ENCODE measurements at places on chromosomes 7 and 10.

GRCh38 chr10:124616040-124616835 is 127.9 kb downstream of the FAM53B start:
- DNase-seq = no peak

GRCh38 chr7:151503902-151504714 is 15.6 kb downstream of the RHEB start:
- DNase-seq = no peak

- no peak for DNase-seq
Observed at GRCh38 chr7:11551470-11551869, 280.5 kb downstream of the THSD7A start.

DNA sequence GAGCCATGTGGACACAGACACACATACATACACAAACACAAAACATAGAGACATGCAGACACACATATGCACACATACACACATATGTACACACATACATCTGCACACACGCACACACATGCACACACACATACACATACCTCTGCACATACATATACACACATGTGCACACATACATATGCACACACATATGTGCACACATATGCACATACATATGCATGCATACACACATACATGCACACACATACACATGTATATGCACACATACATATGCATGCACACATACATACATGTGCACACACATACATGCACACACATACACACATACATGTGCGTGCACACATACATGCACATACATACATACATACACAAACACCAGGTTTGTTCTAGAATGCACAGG is 236.3 kb upstream of the FOXK1 start:
- DNase-seq = no peak

All from HS-27A (cell line).